ENCODE measurements at places on chromosomes 3 and 15.

- peak; percentile 86 for DNase-seq
Observed at GRCh38 chr15:45157974-45158373, 28.2 kb downstream of the DUOX1 start.

GRCh38 chr3:127002195-127003174 is 19.6 kb downstream of the PLXNA1 start:
- peak; percentile 25 for DNase-seq

GRCh38 chr15:92899948-92900730 is at the start of gene CHD2:
TSS of gene CHD2 (plus strand) at chr15:92900324. CDS start at chr15:92901238, 914 bp downstream.
- no peak for DNase-seq

GRCh38 chr3:81068546-81068945 is 692.9 kb downstream of the GBE1 start:
- DNase-seq = no peak

GRCh38 chr3:157046520-157046919 is 113.4 kb downstream of the CCNL1 start:
- no peak for DNase-seq

GRCh38 chr15:64813075-64813474 is 12.4 kb downstream of the PIF1 start:
- DNase-seq = no peak

DNA sequence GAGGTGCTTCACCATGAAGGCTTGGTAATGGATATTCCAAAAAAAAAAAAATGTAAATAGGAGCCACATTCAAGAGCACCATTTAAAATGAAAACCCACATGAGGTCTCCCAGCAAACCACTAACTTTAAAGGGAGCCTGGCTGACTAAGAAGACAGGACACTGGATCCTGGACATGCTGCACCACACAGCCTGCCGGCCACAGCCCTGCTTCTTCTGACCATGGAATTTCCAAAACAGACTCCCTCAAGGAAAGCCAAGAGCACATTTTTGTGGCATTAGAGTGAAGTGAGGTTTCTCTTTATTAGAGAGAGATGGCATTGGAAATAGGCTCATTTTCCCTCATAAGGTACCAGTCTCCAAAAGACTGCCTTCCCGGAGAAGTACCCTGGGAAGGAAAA is 113.9 kb downstream of the RORA start:
- DNase-seq = no peak

All from putamen (tissue), 1 donor.